ENCODE measurements at places on chromosomes 7 and 10.

- DNase-seq = no peak
Observed at GRCh38 chr10:35063837-35064454, 26.2 kb downstream of the CUL2 start.

DNA sequence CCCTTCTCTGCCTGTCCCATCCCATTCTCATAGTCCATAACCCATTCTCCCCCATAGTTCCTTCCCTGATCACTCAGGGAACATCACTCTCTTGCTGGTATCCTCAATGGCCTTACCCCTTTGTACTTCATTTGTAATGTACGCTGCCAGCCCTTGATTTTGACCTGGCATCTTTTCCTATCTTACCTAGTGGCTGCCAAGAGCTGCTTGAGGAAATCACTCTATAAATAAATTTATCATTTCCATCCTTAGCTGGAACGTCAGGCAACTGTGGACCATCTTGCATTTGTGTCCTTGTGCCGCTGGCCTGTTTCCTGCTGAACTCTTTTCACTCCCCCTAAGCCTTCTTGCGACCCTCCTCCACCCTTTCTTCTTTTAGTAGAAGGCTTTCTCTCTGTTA lies 14.0 kb downstream of the CDK14 start:
- DNase-seq = no peak

GRCh38 chr7:151509670-151510333 lies 9.9 kb downstream of the RHEB start:
- peak; percentile 45 for DNase-seq

GRCh38 chr7:23093111-23093510 lies 12.5 kb upstream of the KLHL7 start:
- DNase-seq = no peak
